ENCODE measurements at places on chromosomes 11 and 22.
A peak's percentile ranks its signal among the peaks of the same experiment; 100 is the strongest.

- peak; percentile 54 for DNase-seq
Observed at GRCh38 chr11:75766443-75767227, 1.9 kb upstream of the DGAT2 start.

DNA sequence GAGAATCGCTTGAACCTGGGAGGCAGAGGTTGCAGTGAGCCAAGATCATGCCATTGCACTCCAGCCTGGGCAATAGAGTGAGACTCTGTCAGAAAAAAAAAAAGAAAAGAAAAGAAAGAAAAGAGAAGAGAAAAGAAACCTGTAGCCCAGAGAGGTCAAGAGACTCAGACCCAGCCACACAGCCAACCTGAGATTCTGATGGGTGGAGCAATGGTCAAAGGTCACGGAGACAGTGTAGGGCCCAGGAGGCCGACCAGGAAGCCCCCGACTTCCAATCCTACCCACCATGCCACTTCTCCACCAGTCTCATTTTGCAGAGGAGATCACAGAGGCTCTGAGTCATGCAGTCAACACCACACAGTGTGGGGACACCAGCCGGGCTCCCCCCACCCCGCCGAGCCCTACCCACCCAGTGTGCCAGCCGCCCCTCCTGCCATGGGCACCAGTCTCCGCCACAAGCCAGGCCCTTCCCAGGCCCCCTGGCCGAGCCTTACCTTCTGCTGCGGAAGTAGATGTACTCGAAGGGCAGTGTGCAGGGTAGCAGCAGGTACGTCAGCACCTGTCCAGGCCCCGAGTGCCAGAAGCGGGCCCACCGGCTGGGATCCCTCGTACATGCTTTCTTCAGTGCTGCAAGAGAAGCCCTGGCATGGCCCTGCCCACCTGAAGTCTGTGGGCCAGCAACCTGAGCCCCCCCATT is 7.9 kb downstream of the PNPLA5 start:
- no peak for DNase-seq

DNA sequence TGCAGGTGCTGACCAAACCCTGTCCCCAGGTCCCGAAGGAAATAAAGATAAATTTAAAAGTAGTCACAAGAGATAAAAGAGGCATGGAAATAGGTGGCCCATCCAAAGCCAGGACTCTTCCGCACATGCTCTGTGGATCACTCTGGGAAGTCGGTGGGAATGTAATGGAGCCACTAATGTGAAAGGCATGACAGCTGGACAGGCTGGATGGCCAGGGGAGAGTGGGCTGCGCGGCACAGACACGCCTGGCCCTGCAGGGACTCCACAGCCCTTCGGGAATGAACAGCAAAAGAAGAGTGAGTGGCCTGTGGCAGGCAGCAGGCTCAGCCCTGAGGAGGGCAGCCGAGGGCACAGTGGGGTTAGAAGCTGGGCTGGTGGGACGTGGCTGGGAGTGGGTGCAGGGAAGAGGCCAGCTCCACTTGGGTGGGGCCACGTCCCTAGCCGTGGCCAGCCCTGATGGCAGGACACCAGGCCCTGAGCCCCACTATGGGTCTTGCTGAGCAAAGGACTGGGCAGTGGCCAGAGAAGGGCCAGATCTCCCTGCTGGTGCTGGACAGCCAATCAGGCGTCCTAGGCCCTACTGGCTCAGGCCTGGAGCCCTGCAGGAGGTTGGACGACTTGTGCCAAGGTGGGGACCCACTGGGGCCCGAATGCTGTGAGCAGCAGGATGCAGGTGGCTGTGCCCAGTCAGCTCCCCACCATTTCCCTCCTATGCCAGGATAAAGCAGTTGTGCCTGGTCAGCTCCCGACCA is 31.3 kb upstream of the GNB1L start:
- no peak for DNase-seq

GRCh38 chr11:12675951-12676711 is 1.9 kb downstream of the TEAD1 start:
- DNase-seq = no peak

DNA sequence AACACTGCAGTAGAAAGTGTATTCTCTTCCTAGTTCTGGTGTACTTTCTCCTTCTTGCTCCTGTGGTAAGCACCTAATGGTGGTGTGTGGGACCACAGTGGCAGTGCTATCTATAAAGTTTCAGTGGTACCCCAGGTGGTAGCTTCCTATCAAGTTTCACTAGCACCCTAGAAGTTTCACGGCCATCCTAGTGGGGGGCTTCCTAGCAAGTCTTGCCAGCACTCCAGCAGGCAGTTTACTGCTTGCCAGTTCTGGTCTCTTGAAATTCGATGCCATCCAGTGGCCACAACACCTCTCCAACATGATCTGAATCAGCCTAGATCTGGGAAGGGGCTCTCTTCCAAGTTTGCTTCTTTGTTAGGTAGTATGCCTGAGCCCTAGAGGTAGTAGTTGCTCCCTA is 229.6 kb downstream of the SWAP70 start:
- DNase-seq = no peak

DNA sequence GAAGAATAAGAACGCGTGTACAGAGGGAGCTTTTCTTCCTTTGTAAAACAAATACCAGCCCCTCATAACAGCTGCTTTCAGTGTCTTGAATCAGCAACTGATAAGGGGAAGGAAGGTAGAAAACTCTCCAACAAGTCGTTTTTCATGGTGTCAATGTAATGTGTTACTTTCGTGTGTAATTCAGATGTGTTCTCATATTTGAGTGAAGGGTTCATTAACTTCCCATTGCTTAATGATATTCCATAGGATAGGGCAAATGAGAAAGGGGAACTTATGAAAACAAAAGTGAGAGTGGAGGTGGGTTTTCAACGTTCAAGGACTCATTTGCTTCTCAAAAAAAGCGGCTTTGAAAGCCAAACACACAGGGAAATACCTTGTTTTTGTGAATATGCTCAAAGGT is 452.1 kb downstream of the NTM start:
- DNase-seq = peak; percentile 24

DNA sequence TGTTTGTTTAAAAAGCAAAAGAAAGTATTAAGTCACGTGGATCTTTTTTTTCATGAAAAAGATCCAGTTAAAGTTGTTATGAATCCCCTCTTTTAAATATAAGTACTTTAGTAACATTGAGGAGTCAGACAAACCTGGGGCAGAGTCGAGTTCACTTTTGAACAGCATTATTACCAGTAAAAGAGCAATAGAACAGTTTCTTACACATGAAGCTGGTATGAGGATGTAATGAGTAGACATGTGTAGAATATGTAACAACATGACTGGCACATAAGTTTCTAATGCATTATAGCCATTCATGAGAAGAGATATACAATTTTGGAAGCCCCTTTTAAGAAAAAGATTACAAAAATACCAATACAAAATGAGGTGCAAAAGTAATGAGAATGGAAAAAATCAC is 7.6 kb upstream of the MUC15 start:
- no peak for DNase-seq

GRCh38 chr11:110185121-110185591 is 92.0 kb downstream of the ZC3H12C start:
- peak; percentile 21 for DNase-seq

GRCh38 chr22:36921309-36922104 is 8.1 kb downstream of the CSF2RB start:
- DNase-seq = peak; percentile 95

- DNase-seq = no peak
Observed at GRCh38 chr22:19463491-19464469, 15.2 kb downstream of the UFD1 start.

DNA sequence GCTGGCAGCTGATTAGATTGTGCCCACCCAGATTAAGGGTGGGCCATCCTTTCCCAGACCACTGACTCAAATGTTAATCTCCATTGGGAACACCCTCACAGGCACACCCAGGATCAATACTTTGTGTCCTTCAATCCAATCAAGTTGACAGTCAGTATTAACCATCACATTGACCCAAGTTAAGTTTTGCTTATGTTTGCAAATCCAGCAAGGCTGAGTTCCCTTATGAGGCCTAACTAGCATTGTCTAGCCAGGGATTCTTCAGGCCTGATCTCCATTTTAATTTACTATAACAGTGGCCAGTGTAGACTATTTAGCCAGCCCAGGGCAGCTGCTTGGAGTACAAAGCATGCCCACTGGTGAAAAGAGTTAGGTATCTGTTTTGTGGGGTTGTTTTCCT is 2.3 kb upstream of the KCTD14 start:
- DNase-seq = no peak

DNA sequence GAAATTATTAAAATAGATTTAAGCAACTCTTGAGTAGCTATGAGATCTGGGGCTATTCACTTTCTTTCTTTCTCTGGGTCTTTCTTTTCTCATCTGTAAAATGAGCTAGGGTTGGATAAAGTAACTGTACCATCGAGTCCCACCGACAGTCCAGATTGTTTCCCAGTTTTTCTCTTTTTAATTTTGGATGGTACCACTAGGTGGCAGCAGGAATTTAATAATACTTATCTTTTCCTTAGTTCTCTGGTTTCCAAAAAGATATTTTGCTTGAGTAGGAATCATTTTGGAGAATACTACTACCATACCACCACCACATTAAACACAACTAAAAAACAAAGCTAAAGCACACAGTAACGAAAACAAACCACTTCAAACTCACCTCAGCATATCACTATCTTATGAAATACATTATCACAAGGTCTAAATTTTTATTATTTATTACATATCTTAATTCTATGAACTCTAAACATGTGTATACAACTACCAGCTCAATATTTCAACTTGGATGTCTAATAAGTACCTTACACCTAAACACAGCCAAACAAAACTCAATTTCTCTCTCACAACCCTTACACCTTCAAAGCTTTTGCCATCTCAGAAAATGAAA is 584.0 kb downstream of the KCNA4 start:
- DNase-seq = peak; percentile 42

DNA sequence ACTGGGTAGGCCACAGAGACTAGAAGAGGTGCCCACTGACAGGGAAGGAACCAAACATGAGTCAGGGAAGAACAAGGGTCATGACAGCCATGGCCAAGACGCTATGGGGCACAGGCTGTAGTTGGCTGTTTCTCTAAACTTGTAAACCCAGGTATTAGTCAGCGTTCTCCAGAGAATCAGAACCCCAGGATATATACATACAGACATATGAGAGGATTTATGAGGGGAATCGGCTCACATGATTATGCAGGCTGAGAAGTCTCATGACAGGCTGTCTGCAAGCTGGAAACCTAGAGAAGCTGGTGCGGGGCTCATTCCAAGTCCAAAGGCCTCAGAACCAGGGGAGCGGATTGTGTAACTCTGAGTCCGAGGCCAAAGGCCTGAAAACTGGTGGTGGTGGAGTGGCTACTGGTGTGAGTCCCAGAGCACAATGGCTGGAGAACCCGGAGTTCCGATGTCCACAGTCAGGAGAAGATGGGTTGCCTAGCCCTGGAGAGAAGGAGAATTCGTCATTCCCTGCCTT is 29.7 kb upstream of the CD81 start:
- no peak for DNase-seq

DNA sequence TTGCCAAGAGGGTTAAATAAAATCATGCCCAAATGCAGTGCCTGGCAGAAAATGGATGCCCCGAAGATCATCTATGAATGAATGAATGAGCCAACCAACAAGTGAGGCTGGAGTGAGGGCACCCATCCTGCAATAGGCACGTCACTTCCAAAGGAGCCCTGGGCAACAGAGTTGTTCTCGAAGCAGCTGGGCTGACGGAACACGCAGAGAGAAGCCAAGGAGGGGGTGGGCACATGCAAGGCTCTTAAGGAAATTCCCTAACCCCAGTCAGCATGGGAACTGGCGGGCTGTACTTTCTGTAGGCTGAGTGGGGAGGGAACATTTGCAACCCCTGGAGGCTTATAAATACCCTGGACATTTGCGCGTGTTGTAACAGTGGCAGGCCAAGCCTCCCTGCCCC is 11.6 kb upstream of the CHADL start:
- no peak for DNase-seq

- DNase-seq = no peak
Observed at GRCh38 chr11:33376331-33377310, 119.4 kb downstream of the HIPK3 start.

GRCh38 chr11:19380375-19380774 is 139.6 kb upstream of the E2F8 start:
- DNase-seq = peak; percentile 3

GRCh38 chr11:15099267-15099666 is 15.5 kb upstream of the INSC start:
- no peak for DNase-seq

DNA sequence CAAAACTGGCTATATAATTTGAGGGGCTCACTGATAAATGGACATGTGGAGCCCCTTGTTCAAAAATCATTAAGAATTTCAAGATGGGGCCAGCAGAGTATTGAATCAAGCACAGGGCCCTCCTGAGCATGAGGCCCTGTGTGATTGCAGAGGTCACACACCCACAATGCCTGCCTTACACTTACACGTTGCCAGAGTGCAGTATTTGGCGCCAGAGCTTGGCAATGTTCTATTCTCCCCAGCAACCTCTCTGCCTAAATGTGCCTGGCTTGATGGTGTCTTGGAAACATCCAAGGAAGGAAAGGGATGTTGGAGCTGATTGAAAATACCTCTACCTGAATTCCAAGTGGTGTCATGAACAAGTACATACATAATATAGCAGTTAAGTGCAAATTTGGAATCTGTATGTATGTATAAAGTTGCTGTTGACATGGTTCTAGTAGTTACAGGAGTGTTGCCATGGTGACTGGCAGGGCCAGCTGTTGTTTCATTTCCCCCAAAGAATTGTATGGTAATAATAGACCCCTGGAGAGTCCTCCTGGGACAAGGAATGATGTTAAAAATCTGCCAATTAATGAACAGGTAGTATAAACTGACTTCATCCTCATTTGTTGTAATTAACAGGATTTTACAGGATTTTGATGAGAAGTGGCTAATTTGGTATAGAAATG is 205.7 kb upstream of the NAV2 start:
- DNase-seq = no peak

DNA sequence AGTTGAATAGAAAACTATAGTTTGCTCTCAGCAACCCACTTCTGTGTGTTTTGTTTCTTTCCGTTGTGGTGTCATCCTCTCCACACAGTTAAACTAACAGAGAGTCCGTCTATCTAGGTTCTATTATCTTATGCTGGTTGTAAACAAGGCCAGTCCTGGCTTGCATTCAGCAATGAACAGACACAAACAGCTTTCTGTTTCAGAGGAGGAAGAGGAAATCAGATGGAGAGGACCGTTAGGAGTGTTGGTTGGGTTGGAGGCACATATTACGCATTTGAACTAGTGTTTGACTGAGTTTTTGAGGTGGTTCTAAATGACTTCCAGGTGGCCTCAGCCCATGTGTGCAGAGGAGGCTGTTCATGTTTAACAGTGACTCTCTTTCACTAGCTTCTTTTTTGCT is 129.5 kb upstream of the SORL1-AS1 start:
- peak; percentile 50 for DNase-seq

DNA sequence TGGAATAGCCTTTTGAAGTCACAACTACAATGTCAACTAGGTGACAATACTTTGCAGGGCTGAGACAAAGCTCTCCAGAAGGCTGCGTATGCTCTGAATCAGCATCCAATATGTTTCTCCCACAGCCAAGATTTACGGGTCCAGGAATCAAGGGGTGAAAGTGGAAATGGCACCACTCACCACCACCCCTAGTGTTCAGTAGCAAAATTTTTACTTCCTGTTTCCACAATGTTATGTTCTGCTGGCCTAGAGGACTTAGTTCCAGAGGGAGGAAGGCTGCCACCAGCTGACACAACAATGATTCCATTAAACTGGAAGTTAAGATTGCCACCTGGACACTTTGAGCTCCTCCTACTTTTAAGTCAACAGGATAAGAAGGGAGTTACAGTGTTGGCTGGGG is 68.5 kb upstream of the MPEG1 start:
- no peak for DNase-seq
